Stimulated activated CD4-positive, alpha-beta T cell treated with anti-CD3 and anti-CD28 coated beads, Interleukin-12 subunit alpha, Interleukin-12 subunit beta, amount 100 ng/mL, for 4 hours (primary cell): ENCODE measurements at places on chromosomes 6 and 20.

- no peak for DNase-seq
These were observed 166.2 kb downstream of the EPM2A start for GRCh38 chr6:145569140-145569539.

GRCh38 chr6:23200946-23201345 lies 631.6 kb downstream of the HDGFL1 start:
- DNase-seq = no peak

DNA sequence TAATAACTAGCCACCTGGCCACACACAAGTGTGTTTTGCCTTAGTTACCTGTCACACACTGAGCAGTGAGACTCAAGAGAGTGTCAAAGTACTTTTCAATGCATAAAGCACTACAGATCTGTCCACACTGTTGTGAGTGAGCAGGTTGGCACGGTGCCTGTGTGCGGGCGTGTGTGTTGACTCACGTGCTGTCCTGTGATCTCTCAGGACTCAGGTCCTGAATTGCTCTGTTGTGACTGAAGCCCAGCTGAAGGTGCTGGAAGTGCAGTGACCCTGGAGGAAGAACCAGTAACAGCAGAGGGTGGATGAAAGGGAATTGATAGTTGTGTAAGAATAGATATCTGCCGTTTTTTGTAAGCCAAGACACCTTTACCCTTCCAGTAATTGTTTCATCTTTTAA lies 18.3 kb downstream of the SLC16A10 start:
- peak; percentile 25 for DNase-seq

- DNase-seq = no peak
These were observed 63.0 kb downstream of the MYB start for GRCh38 chr6:135243871-135244796.

DNA sequence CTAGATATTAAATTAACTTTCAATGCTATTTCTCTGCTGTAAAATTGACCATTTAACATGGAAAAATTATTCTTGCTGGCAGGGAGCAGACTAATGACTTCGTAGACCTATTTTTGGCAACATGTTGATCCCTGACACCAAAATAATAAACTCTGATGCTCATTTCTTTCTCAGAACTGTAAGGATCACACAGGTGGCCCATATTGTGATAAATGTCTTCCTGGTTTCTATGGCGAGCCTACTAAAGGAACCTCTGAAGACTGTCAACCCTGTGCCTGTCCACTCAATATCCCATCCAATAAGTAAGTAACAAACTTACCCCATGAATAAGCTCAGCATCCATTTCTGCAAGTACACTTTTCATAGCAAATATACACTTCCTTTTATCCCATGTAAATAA lies 387.5 kb downstream of the LAMA2 start:
- DNase-seq = no peak

- no peak for DNase-seq
These were observed 24.8 kb downstream of the KCTD20 start for GRCh38 chr6:36467625-36468024.

DNA sequence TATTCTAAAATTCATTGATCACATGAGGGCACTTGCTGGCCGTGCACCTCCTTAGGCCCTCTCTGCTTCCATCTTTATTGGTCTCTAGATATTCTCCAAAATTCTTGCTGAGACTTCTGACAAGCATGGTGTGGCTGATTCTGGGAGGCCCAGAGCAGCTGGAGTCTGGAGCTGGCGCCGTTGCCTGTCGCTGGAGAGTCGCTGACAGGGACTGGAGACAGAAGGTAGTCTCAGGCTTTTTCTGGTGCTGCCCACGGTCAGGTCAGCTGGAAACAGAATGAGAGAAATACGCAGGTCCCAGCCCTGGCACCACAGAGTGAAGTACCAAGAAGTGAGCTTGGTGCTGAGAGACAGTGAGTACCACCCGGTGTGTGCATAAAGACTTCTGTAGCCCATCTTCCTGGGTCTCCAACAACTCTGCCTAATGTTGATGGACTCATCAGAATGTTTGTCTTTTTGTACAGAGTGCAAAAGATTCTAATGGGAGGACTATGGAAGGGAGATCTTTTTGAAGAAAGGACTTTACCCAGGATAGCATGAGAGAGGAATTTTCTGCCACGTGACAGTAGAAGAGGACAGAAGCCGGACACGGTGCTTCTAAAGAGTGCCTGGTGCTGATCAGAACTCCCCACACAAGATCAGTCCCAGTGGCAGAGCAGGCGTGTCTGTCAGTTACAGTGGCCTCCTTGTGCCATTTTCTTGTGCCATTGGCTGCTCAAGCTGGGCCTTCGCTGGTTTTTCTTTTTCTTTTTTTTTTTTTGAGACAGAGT lies 1.8 kb upstream of the ALDH8A1 start:
- DNase-seq = no peak

DNA sequence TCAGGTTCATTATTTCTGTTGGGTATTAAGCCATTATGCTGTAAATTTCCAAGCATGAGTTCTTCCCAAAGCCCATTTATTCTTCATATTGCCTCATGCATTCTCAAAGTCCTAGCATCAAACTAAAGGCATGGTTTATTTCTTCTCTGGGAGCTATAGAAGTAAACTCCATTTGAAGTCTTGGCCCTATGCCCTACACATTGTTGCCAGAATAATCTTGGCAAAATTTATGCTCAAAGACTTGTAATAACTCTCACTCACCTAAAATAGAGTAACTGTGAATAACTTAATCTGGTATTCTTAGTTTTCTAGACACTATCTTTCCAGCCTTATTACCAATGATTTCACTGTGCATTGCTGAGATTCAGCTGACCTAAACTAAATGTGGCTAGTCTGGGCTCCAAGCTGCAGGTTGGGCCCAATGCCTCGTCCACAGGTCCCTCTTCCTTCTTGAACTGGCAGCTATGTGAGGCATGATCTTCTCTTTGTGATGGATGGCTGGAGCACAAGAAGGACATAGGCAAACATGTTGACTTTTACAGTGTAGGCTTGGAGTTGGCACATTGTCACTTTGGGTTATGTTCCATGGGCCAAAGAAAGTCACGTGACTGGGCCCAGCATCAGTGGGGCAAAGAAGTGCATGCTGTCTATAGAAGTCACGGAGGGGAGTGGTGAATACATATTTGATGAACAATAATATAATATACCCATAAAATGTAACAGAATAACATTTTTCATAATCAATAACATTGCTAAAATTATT lies 39.1 kb upstream of the ANKEF1 start:
- no peak for DNase-seq

GRCh38 chr6:42193491-42193894 lies 1.3 kb downstream of the GUCA1B start:
- no peak for DNase-seq

DNA sequence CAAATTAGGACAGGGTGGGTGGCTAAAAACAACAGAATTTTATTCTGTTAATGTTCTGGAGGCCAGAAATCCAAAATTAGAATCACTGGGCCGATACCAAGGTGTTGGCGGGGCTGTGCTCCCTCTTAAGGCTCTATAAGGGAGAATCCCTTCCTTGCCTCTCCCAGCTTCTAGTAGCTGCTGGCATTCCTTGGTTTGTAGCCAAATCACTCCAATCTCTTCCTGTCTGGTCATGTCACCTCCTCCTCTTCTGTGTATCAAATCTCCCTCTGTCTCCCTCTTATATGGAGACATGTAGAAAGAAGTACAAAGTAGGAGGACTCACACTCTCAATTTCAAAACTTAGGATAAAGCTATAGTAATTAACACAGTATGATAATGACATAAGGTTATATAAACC lies 102.9 kb upstream of the SIRPA start:
- no peak for DNase-seq

DNA sequence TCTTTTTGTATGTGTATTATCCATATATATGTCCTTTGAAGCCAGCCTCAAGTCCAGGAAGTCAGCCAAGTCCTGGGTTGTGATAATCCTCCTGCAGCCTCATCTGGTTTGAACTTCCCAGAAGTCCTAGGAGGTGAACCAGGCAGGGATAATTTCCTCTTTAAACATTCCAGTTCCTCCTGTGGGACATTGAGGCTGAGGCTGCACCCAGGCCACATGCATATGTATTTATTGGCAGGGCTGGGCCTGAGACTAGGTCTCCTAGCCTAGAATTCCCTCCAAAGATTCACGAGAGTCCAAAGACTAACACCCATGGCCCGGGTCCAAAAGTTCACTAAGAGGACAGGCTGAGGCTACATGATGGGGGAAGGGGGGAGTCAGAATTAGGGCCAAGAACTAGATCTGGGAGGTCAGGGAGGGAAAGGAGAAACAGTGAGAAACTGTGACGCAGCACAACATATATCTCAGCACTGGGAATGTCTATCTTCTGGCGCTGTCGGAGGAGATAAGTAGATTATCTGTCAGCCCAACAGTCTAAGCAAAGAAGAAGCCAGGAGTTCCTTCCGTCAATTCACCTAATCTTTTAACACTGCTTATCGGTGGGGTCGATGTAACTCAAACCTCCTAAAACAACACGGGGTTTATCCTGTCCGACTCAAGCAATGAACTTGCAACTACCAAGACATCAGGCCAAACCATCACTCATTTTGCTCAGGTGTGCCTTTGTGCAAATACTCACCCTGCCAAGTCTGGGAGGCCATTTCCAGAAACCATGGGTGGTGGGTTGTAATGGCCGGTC lies 43.3 kb downstream of the SNX5 start:
- DNase-seq = no peak

DNA sequence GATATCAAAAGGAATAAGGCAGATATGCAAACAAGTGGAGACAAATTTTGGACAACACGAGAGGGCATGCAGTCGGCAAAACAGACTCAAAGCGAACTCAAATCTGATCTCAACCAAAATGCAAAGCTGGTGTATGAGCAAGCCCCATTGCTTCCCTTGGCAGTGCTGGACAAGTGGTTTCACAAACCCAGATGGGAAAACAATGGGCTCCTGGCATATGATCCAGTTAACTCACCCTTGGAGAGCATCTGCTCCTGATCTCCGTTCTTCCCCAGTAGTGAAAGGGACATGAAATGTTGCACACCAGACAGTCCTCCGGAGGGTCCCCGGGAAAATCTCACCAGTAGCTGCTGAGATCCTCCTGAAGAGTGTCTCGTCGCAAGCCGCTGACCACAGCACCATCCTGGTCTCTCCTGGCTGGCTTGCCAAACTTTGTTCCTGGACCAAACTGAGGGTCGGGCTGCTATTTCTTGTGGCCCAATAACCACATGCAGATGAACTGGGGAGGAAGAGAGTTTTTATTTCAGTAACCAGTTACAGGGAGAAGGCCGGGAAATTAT lies 84.3 kb upstream of the THBS2 start:
- no peak for DNase-seq

DNA sequence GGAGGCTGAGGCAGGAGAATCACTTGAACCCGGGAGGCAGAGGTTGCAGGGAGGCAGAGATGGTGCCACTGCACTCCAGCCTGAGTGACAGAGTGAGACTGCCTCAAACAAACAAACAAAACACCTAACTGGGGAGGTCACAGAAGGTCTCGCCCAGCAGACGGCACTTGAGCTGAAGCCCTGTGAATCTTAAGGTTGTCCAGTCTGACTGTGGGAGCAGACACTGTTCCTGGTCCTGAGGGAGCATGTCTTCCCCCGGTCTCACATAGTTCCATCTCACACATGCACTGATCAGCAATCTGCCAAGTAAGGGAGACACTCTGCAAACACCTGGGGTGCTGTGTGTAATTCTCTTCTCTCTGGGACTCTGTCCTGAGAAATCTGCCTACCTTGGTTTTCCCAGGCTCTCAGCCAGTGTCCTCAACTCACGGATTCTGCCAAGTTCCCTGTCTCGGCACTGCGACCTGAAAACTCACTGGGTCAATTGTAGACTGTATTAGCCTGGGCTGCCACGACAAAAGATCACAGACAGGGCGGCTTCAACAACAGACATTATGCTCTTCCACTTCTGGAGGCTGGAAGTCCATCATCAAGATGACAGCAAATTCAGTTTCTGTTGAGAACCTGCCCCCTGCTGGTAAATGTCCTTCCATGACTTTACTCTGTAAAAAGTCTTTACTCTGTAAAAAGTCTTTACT lies 94.3 kb downstream of the JPH2 start:
- no peak for DNase-seq

- peak; percentile 60 for DNase-seq
These were observed 25.5 kb upstream of the KCNK16 start for GRCh38 chr6:39347906-39348585.

- DNase-seq = no peak
These were observed 5.6 kb downstream of the FBXO9 start for GRCh38 chr6:53070806-53071205.

DNA sequence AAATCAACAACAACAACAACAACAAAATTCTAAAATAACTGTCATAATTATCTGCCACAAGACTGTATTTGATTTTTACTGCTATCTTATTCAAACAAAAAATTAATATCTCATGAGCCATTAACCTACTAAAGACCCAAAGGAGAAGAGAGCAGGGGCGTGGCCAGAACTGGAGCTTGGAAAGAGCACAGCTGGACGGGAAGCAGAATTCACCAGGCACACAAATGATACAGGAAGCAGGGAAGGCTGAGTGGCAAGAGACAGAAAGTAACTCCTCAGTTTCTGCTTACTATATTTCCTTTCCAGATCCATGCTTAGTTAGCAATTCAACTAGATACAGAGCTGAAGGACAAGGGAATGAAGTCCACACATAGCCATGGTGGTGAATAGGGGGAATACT lies 54.4 kb downstream of the FKBP5 start:
- no peak for DNase-seq

- DNase-seq = no peak
These were observed 950.7 kb upstream of the FLRT3 start for GRCh38 chr20:15288106-15288505.

DNA sequence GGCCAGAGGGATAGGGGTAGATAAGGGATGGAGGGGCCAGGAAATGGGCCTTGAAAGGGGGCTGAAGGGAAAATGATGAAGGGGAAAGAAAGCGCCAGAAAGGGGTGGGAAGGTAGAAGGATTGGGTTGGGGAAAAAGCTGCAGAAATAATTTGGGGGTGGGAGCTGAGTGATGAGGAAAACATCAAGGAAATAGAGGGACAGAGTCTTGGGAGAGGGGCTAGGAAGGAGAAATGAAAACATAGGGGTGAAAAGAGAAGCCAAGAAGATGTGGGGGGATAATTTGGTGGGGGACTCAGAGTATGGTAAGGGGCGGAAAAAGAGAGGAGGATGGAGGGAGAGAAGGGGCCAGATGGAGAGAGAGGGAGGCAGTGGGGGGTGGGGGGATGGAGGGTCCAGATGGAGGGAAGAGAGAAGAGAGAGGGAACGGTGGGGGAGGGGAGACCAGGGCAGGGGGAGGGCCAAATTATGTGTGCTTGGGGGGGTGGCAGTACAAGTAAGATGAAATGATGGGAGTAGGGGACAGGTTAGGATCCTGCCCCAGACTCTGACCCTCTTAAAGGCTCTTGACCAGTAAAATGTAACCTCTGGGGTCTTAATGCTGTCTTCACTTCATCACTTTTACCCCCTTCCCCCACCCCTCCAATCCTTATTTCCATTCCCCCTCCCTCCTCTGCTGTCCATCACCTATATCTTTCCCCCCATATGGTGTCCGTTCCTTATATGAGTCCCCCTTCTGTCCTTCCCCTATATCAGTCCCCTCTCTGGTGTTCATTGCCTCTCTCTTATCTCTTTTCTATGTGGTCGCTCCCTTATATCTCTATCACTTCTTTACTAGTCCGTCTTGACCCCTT lies 852 bp downstream of the SYNGAP1 start:
- DNase-seq = no peak

- no peak for DNase-seq
These were observed 17.6 kb downstream of the GHRH start for GRCh38 chr20:37243937-37244571.

GRCh38 chr6:34819571-34820480 lies 27.9 kb downstream of the BLTP3A start:
- DNase-seq = no peak
